Choroid plexus epithelial cell (primary cell): ENCODE measurements at places on chromosomes 16 and 17.

DNA sequence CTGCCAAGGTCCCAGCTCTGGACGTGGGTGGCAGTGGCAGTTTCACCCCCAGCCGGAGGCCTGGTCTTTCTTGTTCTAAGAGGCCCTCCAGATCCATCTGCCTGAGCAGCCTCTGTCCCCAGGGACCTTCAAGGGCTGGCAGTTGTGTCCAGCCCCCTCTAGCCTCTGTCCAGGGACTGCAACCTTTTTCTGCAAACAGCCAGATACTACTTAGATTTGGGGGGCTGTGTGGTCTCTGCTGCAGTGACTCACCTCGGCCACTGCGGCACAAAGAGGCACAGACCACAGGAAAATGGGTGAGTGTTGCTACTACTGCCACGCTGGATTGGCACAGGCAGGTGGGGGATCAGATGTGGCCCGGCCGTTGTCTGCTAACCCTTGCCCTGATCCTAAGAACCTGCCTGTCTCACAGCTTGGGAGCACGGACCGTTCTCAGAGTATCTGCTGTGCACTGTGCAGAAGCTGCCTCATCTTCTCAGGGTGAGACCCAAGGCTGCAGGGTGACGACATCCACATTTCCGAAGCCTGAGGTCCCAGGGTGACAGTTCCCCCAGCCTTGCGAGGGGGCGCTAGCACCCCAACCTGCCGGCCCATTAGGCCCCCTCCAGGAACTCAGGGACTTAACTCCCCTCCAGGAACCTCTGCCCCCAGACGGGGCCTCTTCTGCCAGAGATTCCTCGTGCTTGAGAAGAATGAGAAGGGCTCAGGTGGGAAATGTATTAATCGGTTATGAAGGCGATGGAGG, 27.6 kb downstream of the MXRA7 start:
- no peak for DNase-seq

GRCh38 chr16:2687531-2688308, 5.4 kb downstream of the KCTD5 start:
- DNase-seq, result no peak

- peak; percentile 43 for DNase-seq
These were observed 276.6 kb upstream of the TNRC6C start for GRCh38 chr17:77681861-77682260.

DNA sequence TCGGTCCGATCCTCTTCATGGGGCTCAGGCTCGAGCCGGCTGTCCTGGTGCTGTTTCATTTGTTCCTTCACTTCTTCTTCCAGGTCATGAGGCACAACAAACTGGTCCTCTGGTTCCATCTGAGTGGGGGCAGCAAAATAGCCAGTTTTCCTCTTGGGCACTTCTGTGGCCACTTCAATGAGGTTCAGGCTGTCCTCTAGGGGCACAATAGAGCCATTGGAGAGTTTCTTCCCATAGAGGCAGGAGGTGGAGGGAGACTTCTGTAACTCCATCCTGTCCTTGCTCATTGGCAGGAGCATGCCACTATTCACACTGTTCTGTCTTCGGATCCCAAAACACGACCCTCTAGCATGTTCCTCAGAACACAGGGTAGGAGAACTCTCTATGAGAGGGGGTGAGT, 22.9 kb downstream of the MARVELD3 start:
- peak; percentile 37 for DNase-seq

DNA sequence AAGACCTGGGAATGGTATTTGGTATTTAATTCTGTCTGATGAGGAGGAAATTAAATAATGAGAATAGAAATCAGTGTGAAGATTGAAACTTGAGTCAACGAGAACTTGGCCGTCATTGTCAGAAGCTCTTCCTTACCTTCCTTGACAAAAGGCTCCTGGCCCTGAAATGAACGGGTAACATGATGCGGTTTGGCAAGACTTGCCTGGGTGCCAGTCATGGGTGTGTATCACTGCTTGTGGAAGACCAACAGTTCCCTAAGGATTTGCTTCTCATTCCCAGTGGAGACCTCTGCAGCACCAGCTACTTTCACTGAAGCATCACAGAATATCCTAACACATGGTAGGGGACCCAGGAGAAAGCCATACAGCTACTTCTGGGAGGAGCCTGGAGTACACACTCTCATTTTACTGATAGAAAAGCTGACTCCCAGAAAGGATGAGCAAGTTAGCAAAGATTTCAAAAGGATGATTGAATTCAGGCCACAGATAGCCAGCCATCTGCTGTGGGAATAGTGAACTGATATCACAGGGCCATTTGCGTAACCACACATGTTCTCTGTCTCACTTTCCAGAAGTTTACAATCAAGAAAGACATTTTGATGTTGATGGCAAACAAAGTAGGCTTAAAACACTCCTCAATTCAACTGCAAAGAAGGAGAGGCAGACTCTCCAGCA, 258.1 kb upstream of the SALL1 start:
- peak; percentile 44 for DNase-seq

DNA sequence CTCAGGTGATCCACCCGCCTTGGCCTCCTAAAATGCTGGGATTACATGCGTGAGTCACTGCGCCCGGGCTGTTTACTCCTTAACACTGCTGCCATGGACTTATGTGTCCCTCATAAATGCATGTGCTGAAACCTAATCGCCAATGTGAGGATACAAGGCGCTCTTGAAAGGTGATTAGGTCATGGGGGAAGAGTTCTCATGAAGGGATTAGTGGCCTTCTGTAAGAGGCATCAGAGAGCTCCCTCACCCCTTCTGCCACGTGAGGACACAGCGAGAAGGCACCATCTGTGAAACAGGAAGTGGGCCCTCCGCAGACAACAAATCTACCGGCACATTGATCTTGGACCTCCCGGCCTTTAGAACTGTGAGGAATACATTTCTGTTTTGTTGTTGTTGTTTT, 19.1 kb downstream of the ITPRIPL2 start:
- DNase-seq, result no peak

DNA sequence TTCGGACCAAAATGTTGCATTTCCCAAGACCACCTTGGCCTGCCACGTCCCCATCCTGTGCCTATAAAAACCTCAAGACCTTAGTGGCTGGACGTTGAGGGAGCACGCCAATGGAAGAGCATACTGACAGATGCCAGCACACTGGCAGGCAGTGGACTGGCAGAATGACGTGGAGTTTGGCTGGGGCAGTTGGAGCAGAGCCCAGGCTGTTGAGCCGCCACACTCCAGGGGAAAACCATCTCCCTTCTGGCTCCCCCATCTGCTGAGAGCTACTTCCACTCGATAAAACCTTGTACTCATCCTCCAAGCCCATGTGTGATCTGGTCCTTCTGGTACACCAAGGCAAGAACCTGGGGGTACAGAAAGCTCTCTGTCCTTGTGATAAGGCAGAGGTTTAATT, 494.1 kb downstream of the CDH11 start:
- no peak for DNase-seq

GRCh38 chr17:72308744-72309385, 188.0 kb downstream of the SOX9 start:
- no peak for DNase-seq

DNA sequence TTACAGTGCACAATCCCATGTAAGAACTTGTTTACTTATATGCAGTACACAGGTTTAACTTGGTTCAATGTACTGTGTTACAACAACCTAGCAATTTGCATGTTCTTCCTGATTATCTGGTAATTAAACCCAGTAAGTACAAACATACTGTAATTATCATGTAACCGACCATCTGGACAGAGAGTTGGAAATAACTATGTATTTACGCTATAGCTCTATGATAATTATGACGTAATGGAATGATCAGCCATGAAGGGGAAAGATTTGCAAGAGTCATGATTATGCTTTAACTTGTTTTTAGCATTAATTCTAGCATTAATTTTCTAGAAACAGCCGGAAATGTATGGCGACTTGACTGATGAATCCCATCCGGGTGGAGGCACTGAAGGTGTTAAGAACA, 74.8 kb upstream of the SALL1 start:
- DNase-seq, result no peak

- DNase-seq, result no peak
These were observed 10.9 kb downstream of the HSPB9 start for GRCh38 chr17:42133461-42134041.

DNA sequence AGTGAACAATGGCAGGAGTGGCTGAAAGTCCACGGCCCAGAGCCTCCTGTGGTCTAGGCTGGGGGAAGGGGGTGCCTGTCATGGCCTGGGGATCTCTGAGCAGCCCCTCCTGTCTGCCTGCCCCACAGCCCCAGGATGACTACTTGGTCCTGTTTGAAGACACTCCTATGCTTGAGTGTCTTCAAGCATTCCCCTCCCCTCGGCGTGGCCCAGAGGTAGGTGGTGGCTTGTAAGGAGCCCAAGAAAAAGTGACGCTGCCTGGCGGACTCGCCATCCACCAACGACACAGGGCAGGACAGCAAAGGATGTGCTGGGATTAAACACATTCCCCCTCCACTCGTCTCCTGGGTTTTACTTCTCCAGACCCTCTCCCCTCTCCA, 5.7 kb downstream of the SULT1A1 start:
- DNase-seq, result no peak

DNA sequence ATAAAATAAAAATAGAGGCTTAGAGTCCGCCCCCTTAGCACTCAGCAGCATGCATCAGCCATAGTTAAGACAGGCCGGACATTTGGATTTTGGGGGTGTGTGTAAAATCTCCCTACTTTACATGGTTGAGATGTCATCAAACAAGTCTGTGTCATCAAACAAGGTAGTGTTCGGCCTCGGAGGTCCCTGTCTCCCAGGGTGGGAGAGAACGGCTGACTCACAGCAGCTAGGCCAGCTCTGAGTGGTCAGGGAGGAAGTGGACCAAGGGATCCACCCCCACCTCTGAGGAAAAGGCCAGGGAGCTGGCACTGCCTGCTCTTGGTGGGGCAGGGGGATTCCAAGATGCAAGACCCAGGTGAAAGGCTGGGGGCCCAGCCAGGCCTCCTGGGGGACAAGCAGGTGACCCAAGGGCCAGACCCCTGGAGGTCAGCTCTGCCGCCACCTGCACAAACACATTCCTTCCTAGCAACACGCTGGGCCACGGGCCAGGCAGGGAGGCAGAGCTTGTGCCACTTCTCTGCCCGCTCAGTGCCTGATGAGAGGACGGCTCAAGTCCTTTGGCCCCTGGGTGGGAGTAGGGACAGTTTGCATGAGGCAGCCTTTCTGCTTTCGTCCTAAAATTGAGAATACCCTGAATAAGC, 28.5 kb downstream of the KIFC3 start:
- DNase-seq, result peak; percentile 41

GRCh38 chr17:2232244-2232638, 71.3 kb downstream of the SMG6 start:
- DNase-seq, result peak; percentile 96

DNA sequence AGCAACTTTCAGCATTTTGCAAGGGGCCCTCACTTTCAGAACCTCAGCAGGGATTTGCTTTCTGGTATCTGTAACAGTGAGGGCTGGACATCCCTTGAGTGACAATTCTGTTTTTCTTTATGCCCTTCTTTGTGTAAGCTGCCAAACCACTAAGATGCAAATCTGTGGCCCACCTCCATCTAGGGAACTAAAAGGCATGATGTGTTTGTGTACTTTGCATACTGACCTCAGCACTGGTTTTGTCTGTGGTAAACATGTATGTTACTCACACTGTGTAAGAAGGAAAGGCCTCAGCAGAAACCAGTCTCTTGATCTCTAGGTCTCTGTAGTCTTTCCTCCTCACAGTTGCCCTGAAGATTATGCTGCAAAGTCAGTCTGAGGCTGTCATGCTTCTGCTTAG, 396.6 kb upstream of the DYNLRB2 start:
- peak; percentile 35 for DNase-seq

- DNase-seq, result no peak
These were observed 61.0 kb downstream of the RPH3AL start for GRCh38 chr17:291587-291986.

- DNase-seq, result no peak
These were observed 23.7 kb upstream of the MYOCD start for GRCh38 chr17:12642034-12642433.

- no peak for DNase-seq
These were observed 398.5 kb downstream of the ZFHX3 start for GRCh38 chr16:72649254-72649944.

- no peak for DNase-seq
These were observed 29.9 kb downstream of the PLCG2 start for GRCh38 chr16:81808933-81809480.

DNA sequence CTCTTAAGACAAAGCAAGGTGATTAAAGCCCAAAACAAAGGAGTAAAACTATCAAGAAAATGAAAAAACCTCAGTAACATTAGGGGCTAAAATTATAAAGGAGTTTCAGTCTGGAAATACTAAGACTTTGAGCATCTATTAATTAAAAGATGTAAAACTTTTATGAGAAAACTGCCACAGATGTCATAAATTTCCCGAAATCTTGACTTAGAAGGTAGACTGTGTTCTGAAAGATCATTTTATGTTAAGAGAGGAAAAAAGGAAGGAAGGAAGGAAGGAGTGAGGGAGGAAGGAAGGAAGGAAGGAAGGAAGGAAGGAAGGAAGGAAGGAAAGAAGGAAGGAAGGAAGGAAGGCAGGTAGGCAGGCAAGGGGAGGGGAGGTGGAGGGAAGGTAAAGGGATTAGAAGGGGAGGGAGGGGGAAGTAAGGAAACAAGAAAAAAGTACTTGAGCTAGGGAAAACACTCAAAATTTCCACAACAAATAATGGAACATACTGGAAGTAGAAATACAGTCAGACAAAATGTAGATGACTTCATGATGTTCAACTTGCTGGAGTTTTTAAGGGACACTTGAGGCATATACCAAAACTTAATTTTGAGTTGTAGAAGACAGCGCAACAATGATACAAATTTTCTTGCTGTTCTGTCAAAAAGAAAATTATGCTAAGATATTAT, 2.0 kb downstream of the KRTAP4-5 start:
- no peak for DNase-seq

DNA sequence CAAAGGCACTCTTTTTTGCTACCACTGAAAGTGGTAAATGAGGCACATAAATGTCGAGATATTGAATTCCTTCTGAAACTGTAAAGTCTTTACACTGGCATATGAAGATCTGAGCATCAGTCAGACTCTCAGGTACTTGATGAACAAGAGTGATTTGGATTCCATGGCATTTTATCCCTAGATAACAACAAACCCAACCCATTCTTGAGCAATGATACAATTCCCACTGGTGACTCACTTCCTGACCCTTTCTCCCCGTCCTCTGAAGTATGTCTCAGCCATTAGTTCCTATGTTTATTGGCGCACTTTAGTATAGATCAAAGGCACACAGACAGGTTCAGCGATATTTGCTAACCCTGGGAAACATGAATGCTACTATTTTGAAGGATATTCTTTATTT, 147.0 kb upstream of the RBFOX1 start:
- DNase-seq, result no peak

- DNase-seq, result peak; percentile 75
These were observed 41.3 kb upstream of the MNT start for GRCh38 chr17:2442166-2442565.
